ENCODE measurements at places on chromosomes 7 and 10.

DNA sequence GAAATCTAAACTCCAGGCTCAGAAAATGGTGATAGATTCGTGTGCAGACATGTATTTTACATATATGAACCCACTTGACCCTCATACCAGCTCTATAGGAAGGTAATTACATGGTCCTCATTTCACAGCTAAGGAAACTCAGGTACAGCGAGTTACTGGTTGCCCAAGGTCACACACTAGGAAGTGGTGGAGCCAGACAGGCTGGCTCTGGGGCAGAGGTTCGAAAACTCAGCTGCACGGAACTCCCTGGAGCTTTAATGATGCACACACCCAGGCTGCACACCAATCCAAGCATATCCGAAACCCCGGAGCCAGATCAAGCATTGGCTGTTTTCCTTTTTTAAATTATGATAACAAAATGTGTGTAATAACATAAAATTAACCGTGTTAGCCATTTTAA, 172.4 kb downstream of the COBL start:
- DNase-seq: no peak

DNA sequence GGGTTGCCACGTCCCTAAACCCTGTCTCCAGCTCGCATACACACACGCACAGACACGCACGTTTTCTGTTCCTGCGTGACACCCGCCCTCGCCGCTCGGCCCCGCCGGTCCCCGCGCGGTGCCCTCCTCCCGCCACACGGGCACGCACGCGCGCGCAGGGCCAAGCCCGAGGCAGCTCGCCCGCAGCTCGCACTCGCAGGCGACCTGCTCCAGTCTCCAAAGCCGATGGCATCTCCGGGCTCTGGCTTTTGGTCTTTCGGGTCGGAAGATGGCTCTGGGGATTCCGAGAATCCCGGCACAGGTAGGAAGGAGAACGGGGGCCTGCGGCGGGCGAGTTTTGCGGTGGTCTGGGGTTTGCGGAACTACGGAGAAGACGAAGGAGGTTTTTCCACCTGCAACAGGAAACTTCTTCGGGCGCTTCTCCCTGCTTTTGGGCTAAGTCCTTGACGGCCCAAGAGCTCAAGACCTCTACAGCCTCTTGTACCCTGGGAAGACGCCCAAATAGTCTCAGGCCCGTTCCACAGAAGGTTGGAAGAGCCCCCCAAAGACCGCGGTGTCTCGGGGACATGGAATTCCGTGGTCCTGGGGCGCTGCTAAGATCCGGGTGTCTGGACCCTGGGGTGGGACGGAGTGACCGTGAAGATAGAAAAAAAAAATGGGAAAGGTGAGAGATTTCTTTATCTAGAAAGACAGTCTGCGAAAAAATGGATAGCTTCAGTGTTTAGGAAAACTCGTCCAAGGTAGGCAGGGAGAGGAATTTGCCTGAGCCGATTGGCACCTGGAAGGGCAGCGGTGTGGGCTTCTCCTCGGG, at the start of gene GAD2:
Gene GAD2, plus strand, starts transcription at position 190 of the 811 bp plus-strand sequence. Its CDS starts 36 bp downstream, at position 226.
- DNase-seq: no peak

- DNase-seq: no peak
These were observed 112.4 kb downstream of the ST7 start for GRCh38 chr7:117065571-117066150.

GRCh38 chr7:760006-760405, 32.9 kb upstream of the PRKAR1B start:
- no peak for DNase-seq

DNA sequence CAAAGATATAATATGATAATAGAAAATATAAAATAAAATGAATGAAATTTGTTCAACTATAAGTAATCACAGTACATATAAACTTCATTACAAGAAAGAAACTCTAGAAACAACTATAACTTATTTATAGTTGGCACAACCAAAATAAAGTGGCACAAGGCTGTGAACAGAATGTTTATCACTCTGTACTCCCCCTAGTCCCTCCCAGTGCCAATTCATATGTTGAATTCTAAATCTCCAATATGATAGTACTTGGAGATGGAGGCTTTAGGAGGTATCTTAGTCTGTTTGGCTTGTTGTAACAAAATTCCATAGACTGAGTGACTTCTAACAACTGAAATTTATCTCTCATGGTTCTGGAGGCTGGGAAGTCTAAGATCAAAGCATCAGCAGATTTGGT, 145.0 kb upstream of the TMEM229A start:
- no peak for DNase-seq

- no peak for DNase-seq
These were observed 116.6 kb downstream of the RAB18 start for GRCh38 chr10:27620430-27621397.

DNA sequence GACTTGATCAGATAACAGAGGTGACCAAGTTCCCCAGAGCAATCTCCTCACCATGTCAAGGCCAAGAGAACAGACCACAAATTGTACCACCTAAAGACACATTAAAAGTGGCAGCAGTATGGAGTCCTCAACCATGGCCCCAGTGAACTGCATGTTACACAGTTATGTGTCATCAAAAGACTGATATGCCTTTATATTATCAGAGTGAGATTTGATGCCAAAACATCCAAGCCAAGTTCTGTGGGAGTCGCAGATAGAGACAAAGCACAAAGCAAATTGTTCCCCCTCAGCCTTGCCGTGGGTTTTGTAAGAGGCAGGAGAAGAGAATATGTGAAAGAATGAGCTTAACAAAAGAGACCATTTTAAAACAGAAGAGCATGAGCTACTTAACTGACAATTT, 39.2 kb upstream of the TES start:
- DNase-seq: no peak

- DNase-seq: no peak
These were observed 785.9 kb downstream of the GATA3 start for GRCh38 chr10:8840356-8840755.

GRCh38 chr7:6497637-6497905, 49.8 kb upstream of the DAGLB start:
- DNase-seq: no peak

DNA sequence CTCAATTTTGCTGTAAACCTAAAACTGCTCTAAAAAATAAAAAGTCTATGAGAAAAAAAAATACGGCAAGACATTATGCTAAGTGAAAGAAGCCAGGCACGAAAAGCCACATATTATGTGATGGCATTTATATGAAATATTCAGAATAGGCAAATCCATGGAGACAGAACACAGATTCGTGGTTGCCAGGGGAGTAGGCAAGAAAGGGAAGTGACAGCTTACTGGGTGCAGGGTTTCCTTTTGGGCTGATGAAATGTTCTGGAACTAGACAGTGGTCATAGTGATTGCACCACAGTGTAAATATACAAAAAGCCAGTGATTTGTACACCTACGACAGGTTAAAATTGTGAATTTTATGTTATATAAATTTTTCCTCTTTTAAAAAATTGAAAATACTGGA, 41.3 kb upstream of the GLI3 start:
- no peak for DNase-seq

- DNase-seq: no peak
These were observed 79.6 kb upstream of the EMX2 start for GRCh38 chr10:117462816-117463544.

GRCh38 chr7:111986601-111987000, 219.6 kb downstream of the DOCK4 start:
- no peak for DNase-seq

DNA sequence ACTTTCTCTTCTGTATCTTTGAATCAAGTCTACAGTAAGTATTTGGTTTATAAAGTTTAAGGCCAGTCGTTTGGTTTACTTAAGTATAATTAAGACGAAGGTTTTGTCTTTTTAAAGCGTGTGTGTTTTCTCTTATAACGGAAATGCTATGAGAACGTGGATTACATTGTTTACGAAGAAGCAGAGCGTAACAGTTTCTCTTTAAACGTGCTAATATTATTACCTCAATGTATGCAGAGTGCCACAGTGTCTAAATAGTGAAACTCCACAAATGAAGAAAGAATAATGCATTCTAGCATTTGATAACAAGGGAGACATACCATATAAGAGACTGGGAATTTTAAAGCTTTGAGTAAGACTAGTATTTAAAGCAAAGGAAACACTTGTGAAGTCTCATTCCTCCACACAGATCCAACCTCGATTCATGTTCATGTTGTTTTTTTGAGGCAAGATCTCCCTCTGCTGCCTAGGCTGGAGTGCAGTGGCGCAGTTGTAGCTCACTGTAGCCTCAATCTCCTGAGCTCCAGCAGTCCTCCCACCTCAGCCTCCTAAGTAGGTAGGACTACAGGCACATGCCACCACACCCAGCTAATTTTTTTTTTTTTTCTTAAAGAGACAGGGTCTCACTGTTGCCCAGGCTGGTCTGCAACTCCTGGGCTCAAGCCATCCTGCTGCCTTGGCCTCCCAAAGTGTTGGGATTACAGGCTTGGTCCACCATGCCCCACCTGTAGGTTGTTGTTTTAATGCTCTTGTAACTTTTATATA, 75.1 kb downstream of the ANKRD61 start:
- no peak for DNase-seq

DNA sequence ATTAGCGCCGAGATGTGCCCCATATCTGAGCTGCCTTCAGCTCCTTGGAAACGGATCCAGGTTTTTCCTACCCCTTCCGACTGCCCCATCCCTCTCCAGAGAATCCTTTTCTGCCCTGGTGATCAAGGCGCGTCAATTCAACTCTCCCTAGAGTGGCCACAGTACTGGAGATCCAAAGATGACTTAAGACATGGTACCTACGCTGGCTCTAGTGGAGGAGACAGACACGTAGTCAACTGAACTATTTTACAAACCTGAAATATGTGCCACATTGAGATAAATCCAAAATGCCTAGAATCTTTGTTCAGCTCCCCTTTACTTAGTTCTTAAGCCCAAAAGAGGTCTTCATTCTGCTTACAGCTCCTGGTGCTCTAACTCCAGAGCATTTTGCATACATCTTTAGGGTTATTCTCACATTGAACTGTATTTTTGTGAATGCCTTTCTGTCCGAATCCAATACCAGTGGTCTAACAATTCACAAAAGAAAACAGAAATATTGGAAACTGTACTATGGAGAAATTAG, 444 bp upstream of the TNPO3 start:
- DNase-seq: no peak

GRCh38 chr7:44262031-44262430, 61.3 kb downstream of the YKT6 start:
- no peak for DNase-seq

DNA sequence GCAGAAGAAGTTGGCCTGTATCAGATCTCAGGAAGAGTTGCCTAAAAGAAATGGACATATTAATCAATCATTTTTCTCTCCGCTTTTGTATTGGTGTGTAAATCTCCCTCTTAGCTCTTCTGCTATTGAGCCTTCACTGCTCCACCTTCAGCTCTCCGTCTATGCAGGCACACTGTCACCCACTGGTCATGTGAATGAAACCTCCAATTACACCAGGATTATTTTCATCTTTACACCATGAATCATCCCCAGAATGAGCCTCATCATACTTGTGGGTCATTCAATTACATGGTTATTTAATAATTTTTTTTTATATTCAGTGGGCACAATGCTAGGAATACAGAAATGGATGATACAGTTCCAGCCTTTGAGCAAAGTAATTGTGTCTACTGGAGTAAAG, 92.6 kb downstream of the LRRC4 start:
- DNase-seq: no peak

GRCh38 chr7:95011146-95011928, 103.9 kb downstream of the PPP1R9A start:
- DNase-seq: no peak

DNA sequence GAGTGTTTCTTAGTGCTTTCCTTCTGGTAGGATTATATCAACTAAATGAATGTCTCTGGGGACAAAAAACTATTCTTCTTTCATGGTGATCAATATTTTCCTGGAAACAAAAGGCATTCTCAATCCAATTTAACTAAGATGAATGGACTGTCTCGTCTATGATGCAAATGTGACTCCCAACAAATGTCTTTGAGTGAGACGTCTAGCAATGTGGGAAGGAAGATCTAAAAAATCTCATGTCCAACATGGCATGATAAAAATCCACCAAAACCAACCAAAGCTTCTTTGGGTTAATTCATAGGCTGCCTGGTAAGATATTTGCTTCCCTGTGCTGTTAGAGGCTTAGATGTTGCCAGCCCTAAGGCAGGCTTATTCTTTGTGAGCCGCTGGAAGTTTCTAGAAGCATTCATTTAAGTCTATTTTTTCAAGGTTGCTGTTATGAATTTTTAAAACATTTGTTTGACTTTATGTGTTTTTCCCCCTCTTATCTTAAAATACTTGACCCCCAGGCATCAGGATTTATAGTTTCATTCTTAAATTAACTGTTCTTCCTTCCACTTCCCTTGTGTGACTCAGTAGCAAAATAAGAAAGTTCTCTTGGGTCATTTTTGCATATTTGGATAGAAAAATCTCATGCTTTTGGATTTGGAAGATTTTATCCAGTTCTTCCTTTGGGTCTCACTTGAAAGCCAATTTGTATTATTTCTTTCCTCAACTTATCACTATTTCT, 156.3 kb downstream of the NRP1 start:
- DNase-seq: no peak

- no peak for DNase-seq
These were observed 295.9 kb upstream of the FOXK1 start for GRCh38 chr7:4386190-4386589.

GRCh38 chr7:30920021-30920583, 8.4 kb downstream of the AQP1 start:
- no peak for DNase-seq

DNA sequence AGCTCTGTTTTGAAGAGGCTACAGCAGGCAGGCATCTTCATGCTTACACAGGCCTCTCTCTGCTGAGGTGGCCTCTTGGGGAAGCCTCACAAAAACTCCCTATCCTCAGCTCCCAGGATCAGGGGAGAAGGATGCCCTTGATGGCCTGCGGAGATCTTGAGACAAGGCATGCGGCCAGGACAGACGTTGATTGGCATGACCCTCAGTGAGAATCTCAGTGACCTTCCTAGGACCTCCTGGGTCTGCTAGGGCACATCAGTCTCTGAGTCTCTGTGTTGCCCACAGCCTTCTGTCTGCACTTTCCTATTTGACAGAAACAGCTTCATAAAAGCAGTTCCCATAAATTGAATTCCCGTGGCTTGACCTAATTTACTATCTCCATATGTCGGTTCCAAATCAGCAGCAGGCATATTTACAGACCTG, 1005.8 kb upstream of the C7orf33 start:
- no peak for DNase-seq

DNA sequence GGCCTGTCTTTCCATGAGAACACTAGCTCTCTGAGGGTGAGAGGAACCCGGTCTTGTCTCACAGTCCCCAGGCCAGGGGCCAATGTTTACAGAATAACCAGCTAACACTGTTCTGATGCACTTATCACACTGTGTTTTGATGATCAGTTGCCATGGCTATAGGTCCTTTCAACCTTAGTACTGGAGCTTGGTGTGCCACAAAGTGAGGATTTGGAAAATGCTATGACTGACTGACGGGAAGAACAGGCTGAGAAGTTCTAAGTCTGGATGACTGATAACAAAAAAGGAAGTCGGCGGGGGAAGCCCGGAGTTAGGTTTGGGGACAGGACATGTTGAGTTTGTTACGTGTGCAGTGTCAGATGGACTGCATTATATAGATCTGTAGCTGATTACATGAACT, 141.8 kb downstream of the CTTNBP2 start:
- no peak for DNase-seq

GRCh38 chr7:74401137-74401859, 52.4 kb upstream of the GTF2IRD1 start:
- no peak for DNase-seq

- no peak for DNase-seq
These were observed 119.5 kb downstream of the CCSER2 start for GRCh38 chr10:84447701-84448400.

- DNase-seq: no peak
These were observed 1652.7 kb upstream of the LRRTM3 start for GRCh38 chr10:65273115-65273514.
